ENCODE measurements at places on chromosomes 12 and 14.

- DNase-seq: no peak
These were observed 3.8 kb upstream of the TAS2R10 start for GRCh38 chr12:10829994-10830393.

DNA sequence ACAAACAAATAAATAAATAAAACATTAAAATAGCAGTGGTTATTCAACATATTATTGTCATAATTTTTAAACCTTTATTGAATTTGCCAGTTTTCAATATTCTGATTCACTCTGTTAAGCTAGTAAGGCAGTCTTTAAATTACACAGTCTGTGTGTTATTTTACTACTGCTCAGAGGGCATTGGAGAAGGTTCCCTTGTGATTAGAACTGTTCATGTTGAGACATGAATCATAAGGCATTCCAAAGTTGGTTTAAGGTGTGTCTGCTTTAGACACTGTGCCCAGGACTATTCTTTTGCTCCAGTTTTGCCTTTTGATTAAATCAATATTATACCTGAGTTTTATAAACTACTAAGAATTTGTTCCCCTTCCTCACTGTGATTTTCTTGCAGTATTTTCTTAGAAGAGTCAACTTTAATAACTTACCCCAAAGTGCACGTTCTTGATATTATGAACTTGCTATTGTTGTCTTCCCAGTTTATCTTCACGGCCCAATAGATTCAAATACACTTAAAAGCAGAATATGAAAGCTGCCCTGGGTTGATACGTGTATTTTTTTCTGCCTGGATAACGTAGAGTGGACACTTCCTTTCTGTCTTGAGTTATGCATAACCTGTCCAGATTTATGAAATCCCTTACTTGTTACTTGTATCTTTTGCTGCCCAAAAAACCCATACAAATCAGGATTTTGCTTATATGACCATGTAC is 105.3 kb upstream of the BCAT1 start:
- no peak for DNase-seq

DNA sequence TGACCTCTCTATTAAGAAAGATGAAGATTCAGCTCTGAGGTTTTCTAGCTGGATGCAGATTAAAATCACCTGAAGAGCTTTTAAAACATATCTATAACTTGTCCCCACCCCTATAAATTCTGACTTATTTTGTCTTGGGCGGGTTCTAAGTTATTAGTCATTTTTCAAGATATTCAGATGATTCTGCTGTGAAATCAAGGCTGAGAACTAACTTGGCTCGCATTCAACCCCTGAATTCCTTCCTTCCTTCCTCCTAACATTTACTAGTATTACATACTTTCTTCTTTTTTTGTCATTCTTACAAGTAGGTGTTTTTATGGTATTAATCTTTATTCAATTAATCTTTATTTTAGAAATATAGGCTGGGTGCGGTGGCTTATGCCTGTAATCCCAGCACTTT is 55.4 kb downstream of the SSPN start:
- DNase-seq: no peak

DNA sequence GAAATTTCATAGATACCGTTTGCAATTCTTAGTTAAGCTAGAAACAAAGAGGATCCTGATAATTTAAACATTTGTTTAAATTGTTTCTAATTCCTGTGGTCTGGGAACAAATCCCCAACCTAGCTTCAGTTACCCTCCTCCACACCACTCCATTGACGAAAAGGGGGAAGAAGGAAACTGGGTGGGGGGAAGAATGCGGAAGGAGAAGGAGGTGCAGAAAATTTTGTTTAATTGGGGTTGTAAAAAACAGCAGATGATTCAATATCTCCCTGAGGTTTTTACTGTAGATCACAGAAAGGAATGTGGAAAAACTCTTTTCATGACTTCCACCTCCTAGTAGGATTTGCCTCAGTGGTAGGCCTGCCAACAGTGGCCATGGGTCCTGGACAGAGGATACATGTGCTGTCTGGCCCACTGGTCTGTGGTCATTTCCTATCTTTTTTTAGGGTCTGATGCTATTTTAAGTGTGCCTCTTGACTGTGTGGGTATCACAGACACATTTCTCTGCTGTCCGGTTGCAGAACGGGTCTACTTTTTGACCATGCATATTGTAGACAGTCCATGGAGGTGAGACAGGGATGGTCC is 122.9 kb upstream of the PCED1B start:
- DNase-seq: no peak

GRCh38 chr12:91505006-91505405 is 322.4 kb upstream of the DCN start:
- no peak for DNase-seq

- DNase-seq: no peak
These were observed 261.3 kb upstream of the NOS1 start for GRCh38 chr12:117622741-117623140.

- no peak for DNase-seq
These were observed 15.5 kb downstream of the HDAC7 start for GRCh38 chr12:47804171-47804570.

DNA sequence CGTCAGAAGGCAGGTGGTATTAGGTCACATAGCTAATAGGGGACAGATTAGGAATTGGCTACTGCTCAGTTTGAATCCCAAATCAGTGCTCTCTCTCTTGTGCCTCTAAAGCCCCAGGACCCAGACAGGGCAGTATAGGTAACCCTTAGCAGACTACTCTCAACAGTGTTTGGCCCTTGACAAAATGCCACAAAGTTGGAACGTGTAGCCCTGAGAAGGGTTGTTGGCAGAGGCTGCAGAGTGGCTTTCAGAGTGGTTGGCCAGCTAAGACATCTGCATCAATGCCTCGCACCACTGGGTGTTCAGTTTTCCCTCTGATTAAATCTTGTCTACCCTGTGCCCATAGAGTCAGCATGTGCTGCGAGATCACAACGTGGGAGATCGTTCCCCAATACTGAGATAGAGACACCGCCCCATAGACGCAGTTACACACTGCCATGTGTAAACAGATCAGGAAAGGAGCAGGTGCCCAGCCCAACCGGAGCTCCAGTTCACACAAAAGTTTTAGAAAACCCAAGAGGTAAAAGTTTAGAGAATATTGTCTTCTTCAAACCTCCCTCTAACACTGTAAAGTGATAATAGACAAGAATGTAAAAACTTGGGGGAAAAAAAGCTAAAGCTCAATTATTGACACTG is 48.3 kb downstream of the EML1 start:
- DNase-seq: no peak

DNA sequence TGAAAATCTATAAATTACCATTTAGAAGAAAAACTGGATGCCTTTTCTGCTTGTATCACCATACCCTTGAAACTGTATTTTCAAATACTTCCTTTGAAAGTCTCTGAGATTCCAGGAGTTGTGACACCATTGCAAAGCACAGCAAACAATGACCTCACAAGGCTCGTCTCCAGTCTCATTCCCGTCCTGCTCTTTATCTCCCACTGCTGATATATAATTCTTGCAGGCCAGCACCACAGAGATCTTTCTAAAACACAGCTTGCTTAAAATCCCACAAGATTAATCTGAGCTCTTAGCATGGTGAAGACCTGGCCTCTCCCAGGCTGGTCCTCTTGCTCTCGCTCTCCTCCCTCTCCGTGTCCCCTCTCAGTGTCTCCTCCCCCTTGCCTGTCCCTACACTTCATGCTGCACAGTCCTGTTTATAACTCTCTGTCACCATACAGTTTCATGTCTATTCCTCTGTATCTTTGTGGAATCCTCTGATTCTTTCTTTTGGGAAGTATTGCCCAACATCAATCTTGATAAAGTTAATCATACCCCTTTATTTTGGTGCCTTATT is 51.8 kb downstream of the ZFYVE21 start:
- no peak for DNase-seq

- no peak for DNase-seq
These were observed 183.8 kb downstream of the ACSS3 start for GRCh38 chr12:81261508-81262207.

GRCh38 chr12:116707751-116708150 is 30.1 kb downstream of the SPRING1 start:
- no peak for DNase-seq

DNA sequence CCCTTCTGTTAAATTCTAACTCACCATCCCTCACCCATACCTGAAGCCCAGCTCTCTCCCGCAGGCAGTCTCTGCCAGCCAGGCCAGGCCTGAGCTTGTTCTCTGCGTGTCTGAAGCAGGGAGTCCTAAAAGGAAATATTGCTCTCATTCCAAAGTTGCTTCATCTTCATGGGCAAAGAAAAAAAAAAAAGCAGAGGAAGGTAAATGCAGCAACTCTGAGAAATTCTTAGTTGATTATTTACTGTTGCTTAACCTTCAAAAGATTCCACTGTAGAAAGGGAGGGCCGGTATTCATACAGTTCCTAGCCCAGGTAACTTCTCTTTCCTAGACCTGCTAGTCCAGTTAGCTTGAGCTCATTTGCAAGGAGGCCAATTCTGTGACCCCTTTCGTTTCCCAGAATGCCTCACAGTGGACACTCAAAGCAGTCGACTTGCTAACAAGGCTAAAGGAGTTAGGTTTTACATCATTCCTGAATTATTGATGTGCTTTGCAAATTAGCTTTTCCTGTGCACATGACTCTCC is 193.5 kb upstream of the EEA1 start:
- no peak for DNase-seq

DNA sequence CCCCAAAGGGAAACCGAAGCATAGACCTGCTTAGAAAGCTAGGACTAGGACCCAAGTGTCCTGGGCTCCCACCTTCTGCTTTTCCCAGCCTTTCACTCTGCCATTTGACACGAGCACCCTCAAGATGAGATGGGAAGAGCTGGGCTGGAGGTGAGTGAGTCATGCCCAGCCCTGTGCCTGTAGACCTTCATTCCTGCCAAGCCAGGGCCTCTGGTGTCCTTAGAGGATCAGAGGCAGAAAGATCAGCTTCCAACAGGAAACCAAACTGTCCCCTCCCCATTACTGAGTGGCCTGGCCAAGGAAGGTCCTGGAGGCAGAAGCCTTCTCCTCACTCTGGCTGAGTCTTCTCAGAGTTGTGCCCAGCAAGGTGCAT is 3.5 kb downstream of the TMEM63C start:
- DNase-seq: no peak

DNA sequence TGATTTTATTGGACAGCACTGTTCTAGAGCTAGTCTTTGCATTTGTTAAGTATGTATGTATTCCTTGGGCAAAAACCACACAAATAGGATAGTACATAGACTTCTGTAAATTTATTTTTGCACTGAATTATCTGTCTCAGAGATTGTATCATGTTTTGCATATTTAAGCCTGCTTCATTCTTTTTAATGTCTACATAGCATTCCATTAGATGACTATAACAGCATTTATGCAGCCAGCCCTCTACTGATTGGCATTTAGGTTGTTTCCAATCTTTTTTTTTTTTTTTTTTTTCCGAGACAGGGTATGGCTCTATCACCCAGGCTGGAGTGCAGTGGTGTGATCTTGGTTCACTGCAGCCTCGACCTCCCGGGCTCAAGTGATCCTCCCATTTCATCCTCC is 34.5 kb downstream of the SYNDIG1L start:
- no peak for DNase-seq

GRCh38 chr14:86217523-86217922 is 687.6 kb downstream of the FLRT2 start:
- DNase-seq: no peak
